ENCODE measurements at places on chromosomes 12 and 14. TPM values are rescaled to one million over a fixed set of nuclear protein-coding genes. Genes with fewer than 3 reads are reported as not detected.

The IAPP gene
- not detected for total RNA-seq

The GPR68 gene
- 3.4 TPM for total RNA-seq

The GAS2L3 gene
- total RNA-seq: 24.5 TPM

The ATXN2 gene
- 45.7 TPM for total RNA-seq

The LRP6 gene
- total RNA-seq: 39.3 TPM

The COX8C gene
- not detected for total RNA-seq

The SLC6A12 gene
- not detected for total RNA-seq

The ACSM4 gene
- not detected for total RNA-seq

The GARIN6 gene
- total RNA-seq: not detected

The IL31 gene
- not detected for total RNA-seq

The CISTR gene
- total RNA-seq: not detected

The METTL1 gene
- total RNA-seq: 8.0 TPM

The SDSL gene
- total RNA-seq: 2.3 TPM

The LUM gene
- total RNA-seq: 1,443 TPM

The CKAP4 gene
- 188 TPM for total RNA-seq

The ANKLE2 gene
- total RNA-seq: 98.2 TPM

The CLEC4E gene
- total RNA-seq: not detected

The KRT76 gene
- not detected for total RNA-seq

The IFI27 gene
- 282 TPM for total RNA-seq

Data from hair follicle dermal papilla cell (primary cell).